ENCODE measurements at places on chromosomes 1 and 21. TPM values are rescaled to one million over a fixed set of nuclear protein-coding genes. Genes with fewer than 3 reads are reported as not detected.

Gene TAF5L
- 25.1 TPM for total RNA-seq

Gene CFAP298
- 24.2 TPM for total RNA-seq

Gene PRMT6
- total RNA-seq, result 13.7 TPM

Gene GLIS1
- 0.09 TPM for total RNA-seq

Gene UBASH3A
- 0.60 TPM for total RNA-seq

Gene NHLH2
- not detected for total RNA-seq

Gene CRP
- not detected for total RNA-seq

Gene PLEKHA6
- 82.4 TPM for total RNA-seq

Gene ORC1
- 1.1 TPM for total RNA-seq

Gene S100A8
- 3.4 TPM for total RNA-seq

Gene ACTA1
- 2.8 TPM for total RNA-seq

Gene NMNAT2
- total RNA-seq, result 0.29 TPM

Gene CELA2B
- total RNA-seq, result not detected

Gene COL16A1
- 11.2 TPM for total RNA-seq

Gene HFM1
- total RNA-seq, result 0.12 TPM

Gene CD48
- total RNA-seq, result 6.1 TPM

Gene PTPRC
- total RNA-seq, result 17.9 TPM

Gene TEX38
- total RNA-seq, result not detected

Gene LAMC1
- total RNA-seq, result 22.5 TPM

Gene TENT5C
- 16.5 TPM for total RNA-seq

Gene NHLH1
- 0.14 TPM for total RNA-seq

Gene FCRLB
- not detected for total RNA-seq

Gene ATF3
- total RNA-seq, result 20.2 TPM

Gene TNFRSF14
- total RNA-seq, result 143 TPM

Gene RHCE
- total RNA-seq, result 0.39 TPM

Gene FTCD
- 2.1 TPM for total RNA-seq

Gene OLFML2B
- 5.0 TPM for total RNA-seq

Gene ANGPTL3
- not detected for total RNA-seq

Data from mucosa of descending colon (tissue), 3 donors.